ENCODE measurements at places on chromosomes 5 and 9.

DNA sequence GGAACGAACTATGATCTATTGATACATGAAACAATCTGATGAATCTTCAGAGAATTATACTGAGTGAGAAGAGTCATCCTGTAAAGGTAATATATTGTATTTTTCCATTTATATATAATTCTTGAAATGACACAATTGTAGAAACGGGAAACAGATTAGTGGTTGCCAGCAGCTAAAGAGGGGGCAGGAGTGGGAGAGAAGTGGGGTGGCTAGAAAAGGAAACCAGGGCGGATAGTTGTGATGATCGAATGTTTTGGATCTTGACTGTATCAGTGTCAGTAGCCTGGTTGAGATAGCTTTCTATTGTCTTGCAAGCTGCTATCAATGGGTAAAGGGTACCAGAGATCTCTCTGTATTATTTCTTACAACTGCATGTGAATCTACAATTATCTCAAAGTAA is 17.7 kb upstream of the RAPGEF1 start:
- no peak for DNase-seq

DNA sequence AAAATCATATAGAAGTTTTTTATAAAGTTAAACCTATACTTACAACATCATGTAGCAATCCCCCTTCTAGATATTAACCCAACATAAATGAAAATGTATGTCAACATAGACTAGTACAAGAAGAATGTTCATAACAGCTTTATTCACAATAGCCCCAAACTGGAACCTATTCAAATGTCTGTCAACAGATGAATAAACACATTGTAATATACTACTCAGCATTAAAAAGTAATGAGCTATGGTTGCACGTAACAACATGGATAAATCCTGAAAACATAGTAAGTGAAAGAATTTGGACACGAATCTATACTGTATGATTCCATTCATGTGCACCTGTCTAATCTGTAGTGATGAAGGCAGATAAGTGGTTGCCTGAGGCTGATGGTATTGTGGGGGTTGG is 73.9 kb downstream of the CSNK1G3 start:
- DNase-seq: peak; percentile 56

GRCh38 chr5:171700318-171700912 is 85.2 kb upstream of the SMIM23 start:
- no peak for DNase-seq

DNA sequence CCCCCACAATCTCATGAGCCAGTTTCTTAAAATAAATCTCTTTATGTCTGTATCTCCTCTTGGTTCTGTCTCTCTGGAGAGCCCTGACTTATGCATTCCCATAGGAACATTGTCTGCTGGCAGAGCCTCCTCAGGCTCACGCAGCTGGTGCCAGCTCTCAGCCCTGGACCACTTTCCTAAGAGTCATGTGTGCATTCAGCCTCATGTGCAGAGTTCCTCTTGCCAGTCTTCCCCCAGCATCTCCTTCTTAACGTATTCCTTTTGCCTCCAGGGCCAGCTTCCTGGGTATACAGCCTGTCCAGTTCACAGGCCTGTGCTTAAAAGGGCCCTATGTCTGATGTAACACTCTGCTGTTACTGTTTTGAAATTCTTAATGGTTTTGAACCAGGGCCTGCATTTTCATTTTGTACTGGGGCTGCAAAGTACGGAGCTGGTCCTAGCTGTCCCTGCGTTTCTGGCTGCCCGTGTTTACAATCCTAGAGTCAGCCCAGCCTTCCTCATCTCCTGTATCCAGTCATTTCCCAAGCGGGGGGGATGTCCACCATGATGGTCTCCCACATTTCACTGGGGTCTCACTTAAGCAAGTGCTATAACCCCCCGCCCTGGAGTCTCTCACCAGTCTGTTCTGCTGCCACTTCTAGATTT is 18.1 kb downstream of the ANKRD33B start:
- no peak for DNase-seq

GRCh38 chr5:163303718-163304117 is 133.7 kb upstream of the CCNG1 start:
- DNase-seq: no peak

- no peak for DNase-seq
These were observed 109.8 kb upstream of the ATP10B start for GRCh38 chr5:160961761-160962160.

- DNase-seq: peak; percentile 64
These were observed 111.5 kb upstream of the BASP1 start for GRCh38 chr5:17105744-17106418.

DNA sequence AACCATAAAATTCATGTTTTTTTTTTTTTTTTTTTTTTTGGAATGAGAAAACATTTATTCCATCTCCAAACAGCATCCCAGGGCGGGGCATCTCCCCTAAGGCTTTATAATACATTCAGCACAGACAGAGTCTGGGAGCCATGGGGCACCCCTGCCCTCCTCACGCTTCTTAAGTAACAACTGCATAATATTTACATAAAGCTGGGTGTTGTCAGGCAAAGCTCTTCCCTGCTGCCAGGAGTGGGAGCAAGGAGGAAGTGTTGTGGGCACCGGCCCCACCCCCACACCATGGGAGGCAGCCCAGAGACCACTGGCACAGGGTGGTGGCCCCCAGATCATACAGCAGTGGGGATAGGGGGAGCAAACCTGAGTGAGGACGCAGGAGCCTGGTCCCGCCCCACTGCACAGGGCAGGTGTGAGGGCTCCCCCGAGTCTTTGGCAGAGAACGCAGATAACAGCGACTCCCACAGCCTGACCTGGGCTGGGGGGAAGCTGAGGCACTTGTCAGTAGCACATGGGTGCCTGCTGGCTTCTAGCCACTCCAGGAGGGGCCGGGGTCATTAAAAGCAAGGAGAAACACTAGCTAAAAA is 86.1 kb upstream of the CEP78 start:
- no peak for DNase-seq

GRCh38 chr5:10838038-10838437 is 77.0 kb upstream of the DAP start:
- peak; percentile 63 for DNase-seq

GRCh38 chr9:113588242-113588810 is 124.8 kb downstream of the RGS3 start:
- no peak for DNase-seq

DNA sequence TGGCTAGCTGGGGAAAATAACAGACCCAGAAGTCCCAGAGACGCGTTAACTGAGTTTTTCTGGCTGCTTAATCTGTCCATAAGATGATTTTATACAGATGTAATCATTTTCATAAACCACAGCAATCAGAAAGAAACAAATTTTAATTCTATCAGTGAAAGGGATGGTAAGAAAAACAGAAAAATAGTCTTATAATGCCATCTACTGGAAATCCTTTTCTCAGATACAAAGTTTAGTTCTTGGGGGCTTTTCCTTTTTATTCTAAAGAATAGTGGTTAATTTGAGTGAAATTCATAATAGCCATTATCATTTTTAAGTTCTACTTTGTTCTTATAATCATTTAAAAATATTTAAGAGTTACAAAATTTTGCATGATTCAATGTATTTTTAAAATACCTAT is 44.4 kb downstream of the DROSHA start:
- DNase-seq: no peak

DNA sequence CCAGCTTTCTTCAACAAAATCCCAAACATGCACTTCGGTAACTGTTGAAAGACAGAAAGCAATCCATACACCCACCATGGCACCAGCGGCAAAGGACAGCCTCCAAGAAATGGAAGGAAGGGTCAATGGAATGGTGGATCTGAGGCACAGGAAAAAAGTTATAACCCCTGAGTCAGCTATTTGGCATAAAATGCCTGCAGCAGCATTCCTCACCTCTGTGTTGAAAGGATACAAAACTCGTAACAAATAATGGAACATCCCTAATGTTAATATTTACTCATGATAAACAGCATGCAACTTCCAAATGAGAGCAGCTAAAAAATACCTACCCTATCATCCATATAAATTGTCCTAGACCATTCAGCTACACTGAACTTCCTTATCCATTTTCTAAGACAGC is 9.4 kb downstream of the FBXW11 start:
- no peak for DNase-seq

DNA sequence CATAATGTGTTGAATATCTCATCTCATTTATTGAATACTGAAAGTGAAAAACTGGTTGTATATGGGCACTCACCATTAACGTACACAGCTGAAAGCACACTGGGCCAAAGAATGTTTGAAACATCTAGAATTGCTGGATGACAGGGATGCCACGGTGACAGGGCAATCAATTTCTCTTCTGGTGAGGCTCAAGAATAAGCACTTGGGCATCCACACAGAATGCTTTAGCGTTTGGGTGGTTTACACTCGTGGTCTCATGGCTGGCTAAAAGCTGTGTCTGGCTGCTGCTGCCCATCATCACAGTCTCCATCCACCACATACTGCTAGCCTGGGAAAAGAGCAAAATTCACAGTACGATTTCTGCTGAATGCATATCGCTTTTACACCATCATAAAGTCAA is 30.7 kb upstream of the IL31RA start:
- no peak for DNase-seq

DNA sequence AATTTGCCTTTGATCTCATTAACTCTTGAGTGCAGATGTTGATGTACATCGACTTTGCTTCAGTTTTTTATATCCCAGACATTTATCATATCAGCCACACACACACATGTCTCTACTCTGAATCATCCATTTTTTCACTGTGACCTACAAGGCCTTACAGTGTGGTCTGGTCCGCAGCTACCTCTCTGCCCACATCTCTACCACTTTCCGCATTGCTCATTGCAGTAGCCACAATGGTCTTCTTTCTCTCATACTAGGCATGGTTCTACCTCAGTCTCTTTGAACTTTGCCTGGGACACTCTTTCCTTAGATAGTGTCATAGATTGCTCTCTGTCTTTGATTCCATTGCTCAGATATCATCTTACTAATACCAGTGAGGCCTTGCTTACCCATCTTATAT is 87.9 kb upstream of the FSD1L start:
- DNase-seq: peak; percentile 77

DNA sequence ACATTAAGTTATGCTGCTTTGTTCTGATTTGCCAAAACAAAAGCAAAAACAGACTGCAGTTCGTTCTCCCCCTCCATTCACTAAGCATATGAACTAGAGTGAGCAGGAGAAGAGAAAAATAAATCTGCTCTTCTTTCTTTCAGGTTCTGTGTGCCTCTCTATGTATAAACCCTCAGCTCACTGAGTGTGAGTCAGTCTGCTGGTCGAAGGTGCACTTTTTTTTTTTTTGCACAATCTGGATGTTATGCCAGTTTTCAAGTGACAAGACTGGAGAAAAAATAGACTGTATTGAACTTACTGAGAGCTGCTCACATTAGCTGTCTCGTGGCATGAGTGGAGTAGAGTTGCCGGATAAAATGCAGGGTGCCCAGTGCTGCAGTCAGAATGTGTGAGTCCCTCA is 244.6 kb upstream of the ATP10B start:
- DNase-seq: no peak

- DNase-seq: peak; percentile 55
These were observed 5.9 kb upstream of the FOXD1 start for GRCh38 chr5:73454379-73455036.

DNA sequence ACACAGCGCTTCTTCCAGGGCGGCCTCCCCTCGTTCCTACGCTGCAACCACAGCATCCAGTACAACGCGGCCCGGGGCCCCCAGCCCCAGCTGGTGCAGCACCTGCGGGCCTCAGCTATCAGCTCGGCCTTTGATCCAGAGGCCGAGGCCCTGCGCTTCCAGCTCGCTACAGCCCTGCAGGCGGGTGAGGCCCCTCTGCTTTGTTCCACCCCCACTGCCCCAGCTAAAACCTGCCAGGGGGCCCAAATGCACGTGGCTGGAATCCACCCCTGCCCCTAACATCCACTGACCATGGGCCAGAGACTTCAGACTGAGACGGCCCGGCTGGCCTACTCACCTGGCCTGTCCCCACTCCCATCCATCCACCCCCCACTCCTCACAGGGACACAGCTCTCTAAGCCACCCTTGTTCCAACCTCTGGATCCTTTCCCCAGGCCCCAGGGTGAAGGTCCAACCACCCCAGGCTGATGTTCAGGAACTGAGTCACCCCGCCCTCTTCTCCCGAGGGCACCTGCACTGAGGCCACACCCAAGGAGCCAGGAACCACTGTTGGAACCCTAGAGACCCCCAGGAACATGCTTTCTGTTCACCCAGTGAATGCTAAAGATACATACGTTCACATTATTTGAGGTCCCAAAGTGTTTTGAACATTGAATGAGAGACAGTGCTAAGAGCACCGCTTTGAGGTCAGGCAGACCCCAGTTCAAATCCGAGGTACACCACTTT is 18.9 kb upstream of the ASS1 start:
- no peak for DNase-seq

DNA sequence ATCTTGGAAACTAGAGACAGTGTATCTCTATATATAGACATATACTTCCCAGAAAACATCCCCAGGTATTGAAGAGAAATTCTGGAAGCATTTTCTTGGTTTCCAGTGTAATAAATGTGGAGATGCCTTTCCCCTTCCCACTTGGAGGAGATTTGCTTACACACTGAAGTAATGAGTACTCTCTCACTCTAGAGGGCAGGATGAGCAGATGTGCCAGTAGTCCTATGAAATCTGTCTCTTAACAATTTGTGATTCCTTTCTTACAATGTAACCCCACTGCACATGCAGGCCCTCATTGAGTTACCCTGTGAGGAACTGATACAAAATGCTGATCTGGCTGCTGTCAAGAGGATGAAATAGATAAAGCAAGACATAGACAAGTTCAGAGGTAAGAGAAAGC is 567.2 kb downstream of the SLCO4C1 start:
- peak; percentile 0 for DNase-seq

GRCh38 chr5:29889051-29889450 is 1304.4 kb upstream of the CDH6 start:
- DNase-seq: no peak

GRCh38 chr5:65812648-65813047 is 90.6 kb downstream of the NLN start:
- no peak for DNase-seq

GRCh38 chr5:53318303-53318702 is 162.1 kb upstream of the FST start:
- no peak for DNase-seq

DNA sequence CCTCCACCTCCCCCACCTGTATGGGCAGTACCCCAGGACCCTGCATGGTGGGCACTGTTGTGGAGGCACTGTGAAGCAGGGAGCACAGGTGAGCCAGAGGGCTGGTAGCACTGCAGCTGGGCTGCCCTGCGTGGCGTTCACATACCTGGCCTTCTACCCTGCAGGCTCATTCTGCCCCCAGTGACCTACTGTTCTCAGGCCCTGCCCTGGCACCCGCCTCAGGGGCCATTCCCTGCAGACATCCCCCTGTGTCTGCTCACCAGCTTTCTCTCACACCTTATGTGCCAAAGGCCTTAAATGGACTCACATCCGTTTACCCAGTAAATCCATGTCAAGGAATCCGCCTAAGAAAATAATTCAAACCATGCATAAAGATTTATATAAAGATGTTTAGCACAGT is 196.5 kb downstream of the CRB2 start:
- no peak for DNase-seq

- DNase-seq: no peak
These were observed 26.7 kb upstream of the XPA start for GRCh38 chr9:97723819-97724218.

DNA sequence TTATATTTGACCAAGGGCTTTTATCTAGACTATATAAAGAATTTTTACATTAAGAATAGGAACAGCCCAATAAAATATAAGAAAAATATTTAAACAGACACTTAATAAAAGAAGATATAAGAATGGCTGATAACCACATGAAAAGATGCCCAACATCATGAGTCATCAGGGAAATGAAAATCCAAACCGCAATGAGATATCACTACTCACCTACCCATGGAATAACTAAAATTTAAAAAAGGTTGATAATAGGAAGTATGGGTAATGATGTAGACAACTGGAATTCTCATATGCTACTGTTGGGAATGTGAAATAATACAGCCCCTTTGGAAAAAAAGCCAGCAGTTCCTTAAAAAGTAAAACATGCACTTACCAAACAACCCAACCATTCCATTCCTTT is 206.9 kb upstream of the PCSK5 start:
- peak; percentile 8 for DNase-seq
